ENCODE measurements at places on chromosomes 4 and X.

DNA sequence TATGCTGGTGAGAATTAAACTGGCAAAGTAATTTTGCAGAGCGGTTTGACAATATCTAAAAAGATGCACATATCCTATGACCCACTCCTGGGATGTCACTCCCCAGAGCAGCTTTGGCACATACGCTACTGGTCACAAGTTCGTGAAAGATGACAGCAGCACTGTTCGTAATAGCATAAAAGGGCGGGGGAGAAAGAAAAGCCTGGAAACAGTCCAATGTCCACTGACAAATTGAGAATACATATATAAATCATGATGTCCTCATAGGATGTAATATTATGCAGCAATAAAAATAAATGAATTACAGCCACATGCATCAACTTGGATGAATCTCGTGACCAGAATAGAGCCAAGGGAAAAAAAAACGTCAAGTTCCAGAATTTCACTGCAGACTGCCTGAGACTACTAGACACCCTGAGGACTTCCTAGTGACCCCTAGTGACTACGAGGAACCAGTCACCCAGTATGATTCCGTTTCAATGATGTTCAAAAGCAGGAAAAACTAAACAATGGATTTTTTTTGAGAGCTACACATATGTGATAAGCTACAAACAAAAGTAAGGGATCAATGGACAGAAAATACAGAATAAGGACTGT, 1.8 kb downstream of the PCSK1N start:
- no peak for DNase-seq

DNA sequence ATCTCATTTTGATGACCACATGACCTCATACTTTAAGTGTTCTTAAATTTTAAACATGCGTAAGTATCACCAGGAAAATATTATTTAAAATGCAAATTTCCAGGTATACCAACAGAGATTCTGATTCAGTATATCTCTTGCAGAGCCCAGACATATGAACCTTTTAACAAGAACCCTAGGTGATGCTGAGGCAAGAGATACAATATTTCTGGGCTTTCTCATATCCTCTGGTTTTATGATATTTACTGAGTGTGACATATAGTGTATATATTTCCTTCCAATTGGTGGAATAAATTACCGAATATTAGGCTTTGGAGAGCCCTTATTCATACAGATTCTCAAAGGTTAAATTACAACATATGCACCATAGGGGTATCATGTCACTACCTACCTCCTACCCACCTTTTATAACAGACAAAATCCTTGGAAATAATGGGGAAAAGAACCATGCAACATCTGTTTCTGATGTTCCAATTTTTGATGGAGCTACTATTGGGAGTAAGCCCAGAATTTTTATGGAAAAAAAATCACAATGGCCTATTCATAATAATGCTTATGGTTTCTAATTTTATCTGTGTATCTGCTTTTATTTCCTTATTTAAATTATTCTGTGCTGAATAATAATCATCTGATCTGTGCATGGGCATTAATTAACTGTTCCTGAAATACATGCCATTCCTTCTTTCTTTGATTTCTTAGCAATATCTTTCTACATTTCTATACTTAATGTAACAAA, 27.1 kb downstream of the KCTD8 start:
- DNase-seq = no peak

DNA sequence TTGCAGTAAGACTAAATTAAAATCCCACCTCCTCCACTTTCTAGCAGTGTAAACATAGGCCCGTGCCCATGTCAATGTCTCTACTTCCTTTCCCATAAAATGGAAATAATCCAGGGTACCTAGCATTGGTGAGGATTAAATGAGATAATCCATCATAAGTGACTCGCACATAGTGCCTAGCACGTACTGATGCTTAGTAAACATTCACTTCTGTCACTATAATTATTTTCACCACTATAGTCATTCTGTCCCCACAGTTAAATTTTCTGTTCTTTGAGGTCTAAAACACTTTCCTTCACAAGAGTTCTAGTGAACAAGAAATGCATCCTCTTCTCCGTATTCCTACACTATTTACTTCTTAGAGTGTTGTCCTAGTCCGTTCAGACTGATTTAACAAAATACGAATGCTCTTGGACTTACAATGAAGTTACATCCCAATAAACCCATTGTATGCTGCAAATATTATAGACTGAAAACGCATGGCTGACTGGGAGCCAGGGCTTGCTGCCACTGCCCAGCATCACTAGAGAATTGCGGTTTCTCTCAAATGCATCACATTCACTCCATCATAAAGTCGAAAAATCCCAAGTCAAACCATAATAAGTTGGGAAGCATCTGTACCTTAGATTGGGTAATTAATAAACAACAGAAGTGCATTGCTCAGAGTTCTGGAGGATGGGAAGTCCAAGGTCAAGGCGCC, 10.6 kb downstream of the ARAP2 start:
- DNase-seq = no peak

- DNase-seq = no peak
Measured at GRCh38 chr4:38676986-38677385, 13.0 kb downstream of the KLF3 start.

- no peak for DNase-seq
Measured at GRCh38 chrX:107861056-107861455, 35.4 kb downstream of the MID2 start.

DNA sequence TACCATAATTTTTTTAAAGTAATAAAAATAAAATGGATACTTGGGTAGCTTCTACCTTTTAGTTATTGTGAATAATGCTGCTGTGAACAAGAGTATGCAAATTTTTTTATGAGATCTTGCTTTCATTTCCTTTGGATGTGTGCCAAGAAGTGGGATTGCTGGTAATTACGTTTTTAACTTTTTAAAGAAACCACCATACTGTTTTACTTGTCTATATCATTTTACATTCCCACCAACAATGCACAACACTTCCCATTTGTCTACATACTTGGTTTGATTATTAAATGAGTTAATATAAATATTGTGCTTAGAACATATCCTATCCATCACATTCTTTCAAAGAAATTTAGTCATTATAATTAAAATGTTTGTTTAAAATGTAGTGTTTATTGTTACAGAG, 3.9 kb upstream of the SULT1B1 start:
- no peak for DNase-seq

GRCh38 chr4:79357365-79357764, 31.5 kb upstream of the NAA11 start:
- no peak for DNase-seq

- DNase-seq = no peak
Measured at GRCh38 chr4:104330125-104330905, 164.4 kb downstream of the CXXC4 start.

DNA sequence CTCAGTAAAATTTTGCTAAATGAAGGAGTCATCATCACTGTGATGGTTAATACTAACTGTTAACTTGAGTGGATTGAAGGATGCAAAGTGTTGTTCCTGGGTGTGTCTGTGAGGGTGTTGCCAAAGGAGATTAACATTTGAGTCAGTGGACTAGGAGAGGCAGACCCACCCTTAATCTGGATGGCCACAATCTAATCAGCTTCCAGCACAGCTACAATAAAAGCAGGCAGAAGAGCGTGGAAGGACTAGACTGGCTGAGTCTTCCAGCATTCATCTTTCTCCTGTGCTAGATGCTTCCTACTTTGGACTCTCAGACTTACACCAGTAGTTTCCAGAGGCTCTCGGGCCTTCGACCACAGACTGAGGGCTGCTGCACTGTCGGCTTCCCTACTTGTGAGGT, 21.3 kb upstream of the WDR44 start:
- DNase-seq = no peak

- DNase-seq = no peak
Measured at GRCh38 chr4:176845636-176846035, 52.9 kb upstream of the VEGFC start.

GRCh38 chr4:89000844-89001360, 56.1 kb downstream of the FAM13A start:
- no peak for DNase-seq

GRCh38 chr4:76548704-76549103, 113.7 kb downstream of the SHROOM3 start:
- no peak for DNase-seq

GRCh38 chr4:152467101-152467500, 68.8 kb downstream of the FBXW7 start:
- DNase-seq = no peak

GRCh38 chrX:111182997-111183396, 87.0 kb downstream of the PAK3 start:
- no peak for DNase-seq

DNA sequence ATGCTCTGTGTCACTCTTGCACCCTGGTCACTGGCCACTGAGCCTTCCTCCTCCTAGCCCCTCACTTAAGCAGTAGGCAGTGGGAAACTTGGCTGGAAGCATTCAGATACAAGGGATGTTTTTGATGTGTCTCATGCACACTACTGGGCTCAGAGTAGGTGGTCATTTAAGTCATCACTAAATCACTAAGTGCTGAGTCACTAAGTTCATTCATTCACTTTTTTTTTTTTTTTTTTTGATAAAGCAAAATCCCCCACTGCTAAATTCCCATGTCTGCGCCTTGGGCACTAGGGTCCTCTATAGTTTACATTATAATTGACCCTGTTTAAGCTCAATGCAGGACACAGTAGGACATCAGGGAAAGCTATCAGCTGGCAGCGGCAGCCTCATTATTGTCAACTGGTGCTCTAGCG, 182.4 kb upstream of the MBNL3 start:
- no peak for DNase-seq

- no peak for DNase-seq
Measured at GRCh38 chr4:78562687-78563086, 11.1 kb downstream of the ANXA3 start.

DNA sequence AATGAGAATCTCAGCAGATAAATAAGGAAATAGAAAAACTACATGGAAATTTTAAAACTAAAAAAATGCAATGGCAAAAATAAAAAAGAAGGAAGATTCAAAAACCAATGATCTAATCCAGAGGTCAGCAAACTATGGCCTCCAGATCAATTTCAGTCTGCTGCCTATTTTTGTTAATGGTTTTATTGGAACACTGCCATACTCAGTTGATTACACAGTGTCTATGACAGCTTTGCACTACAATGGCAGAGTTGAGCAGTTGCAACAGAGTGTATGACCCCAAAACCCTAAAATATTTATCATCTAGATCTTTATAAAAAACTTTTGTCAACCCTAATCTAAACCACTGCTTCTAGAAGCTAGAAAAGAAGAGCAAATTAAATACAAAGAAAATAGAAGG, 170.3 kb downstream of the RAB28 start:
- DNase-seq = no peak

GRCh38 chr4:138902705-138903104, 112.9 kb upstream of the NOCT start:
- no peak for DNase-seq

DNA sequence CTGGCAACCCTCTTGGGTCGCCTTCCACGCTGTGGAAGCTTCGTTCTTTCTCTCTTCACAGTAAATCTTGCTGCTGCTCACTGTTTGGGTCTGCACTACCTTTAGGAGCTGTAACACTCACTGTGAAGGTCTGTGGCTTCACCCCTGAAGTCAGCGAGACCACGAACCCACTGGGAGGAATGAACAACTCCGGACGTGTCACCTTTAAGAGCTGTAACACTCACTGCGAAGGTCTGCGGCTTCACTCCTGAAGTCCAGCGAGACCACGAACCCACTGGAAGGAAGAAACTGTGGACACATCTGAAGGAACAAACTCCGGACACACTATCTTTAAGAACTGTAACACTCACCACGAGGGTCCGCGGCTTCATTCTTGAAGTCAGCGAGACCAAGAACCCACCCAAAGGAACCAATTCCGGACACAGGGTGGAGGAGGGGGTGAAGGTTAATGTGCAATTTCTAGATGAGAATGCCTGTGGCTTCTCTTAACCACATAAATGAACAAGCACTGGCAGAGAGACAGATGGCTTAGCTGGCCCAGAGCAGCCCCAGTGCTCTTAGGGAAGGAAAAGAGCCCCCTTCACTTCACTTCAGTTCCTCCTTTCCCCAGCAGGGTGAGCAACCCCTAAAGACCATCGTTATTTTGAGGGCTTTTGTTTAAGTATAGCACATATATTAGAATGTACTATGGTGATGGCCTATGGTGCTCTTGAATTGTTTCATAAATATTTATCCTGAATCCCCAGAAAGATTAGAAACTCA, 73.0 kb downstream of the LUZP4 start:
- no peak for DNase-seq

DNA sequence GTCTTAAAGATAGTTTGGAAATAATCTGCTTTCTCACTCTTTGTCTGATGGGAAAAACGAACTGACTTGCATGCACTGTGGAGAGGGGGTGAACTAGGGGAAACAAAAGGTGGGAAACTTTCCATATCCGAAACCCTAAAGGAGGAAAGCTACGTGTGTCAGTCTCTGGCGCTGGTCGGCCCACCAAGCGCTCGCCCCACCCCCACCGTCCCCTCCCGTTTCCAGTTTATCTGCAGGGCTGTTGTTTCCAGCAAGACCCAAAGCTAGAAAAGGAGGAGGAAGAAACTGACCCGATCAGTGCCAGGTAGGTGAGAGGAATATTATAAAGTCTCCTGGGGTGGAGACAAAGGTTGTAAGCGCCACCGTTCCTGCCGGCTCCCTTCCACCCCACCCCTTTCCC, 552 bp downstream of the TCEAL9 start:
- no peak for DNase-seq

DNA sequence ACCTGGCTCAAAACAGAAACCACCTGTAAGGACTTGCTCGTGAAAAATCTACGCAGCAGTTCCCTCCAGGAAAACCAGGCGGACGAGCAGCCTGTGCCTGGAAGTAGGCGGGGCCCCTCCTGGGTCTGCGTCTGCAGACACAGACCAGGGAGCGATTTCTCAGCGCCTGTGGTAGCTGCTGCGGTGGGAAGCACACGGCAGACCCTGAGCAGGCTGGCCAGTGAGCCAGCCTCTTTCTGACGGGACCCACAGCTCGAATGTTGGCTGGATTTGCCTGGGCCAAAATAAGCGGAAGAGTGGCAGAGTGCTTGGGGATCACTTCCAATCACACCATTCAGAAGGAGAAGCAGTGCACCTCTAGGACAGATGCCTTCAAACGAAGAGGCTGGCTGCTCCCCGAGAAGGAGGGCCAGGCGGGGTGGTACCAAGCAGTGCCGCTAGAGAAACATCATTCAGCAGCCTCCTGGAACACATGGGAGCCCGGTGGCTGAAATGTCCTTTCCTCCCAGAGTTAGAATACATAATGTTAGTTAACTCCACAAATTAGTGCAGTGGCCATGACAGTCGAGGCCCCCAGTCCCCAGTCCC, 85.9 kb downstream of the GATB start:
- no peak for DNase-seq

DNA sequence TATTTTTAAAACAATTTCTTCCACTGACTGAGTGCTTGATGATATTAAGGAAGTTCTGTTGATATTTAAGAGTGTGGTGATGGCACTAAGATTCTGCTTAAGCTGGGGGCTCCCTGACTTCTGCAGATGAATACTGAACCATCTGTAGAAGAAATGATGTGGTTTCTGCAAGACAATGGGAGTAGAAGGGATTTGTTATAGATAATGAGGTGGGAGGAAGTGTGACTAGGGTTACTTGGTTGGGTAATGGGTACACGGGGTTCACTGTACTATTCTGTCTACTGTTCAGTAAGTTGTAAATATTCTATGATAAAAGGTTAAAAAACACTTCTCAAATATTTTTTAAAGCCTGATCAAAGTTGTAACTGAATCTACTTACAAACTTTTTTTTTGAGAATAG, 60.9 kb upstream of the TXK start:
- no peak for DNase-seq
